Left ventricle myocardium superior (tissue), 1 donor: ENCODE measurements at places on chromosomes 5 and 9. TPM values are rescaled to one million over a fixed set of nuclear protein-coding genes. Genes with fewer than 3 reads are reported as not detected.

Gene BHMT2
- 5.3 TPM for total RNA-seq

Gene TMOD1
- 205 TPM for total RNA-seq

Gene CENPK
- total RNA-seq, result 0.99 TPM

Gene GRM6
- total RNA-seq, result not detected

Gene TAF11L5
- total RNA-seq, result not detected

Gene PPP3R2
- not detected for total RNA-seq

Gene CCNI2
- total RNA-seq, result 0.10 TPM
